ENCODE measurements at places on chromosomes 5 and 9.

GRCh38 chr5:151633892-151634291, 42.8 kb upstream of the FAT2 start:
- DNase-seq, result no peak

- DNase-seq, result no peak
Measured at GRCh38 chr9:113863345-113863744, 12.8 kb upstream of the ZNF618 start.

- peak; percentile 23 for DNase-seq
Measured at GRCh38 chr5:68336200-68336599, 120.6 kb downstream of the PIK3R1 start.

DNA sequence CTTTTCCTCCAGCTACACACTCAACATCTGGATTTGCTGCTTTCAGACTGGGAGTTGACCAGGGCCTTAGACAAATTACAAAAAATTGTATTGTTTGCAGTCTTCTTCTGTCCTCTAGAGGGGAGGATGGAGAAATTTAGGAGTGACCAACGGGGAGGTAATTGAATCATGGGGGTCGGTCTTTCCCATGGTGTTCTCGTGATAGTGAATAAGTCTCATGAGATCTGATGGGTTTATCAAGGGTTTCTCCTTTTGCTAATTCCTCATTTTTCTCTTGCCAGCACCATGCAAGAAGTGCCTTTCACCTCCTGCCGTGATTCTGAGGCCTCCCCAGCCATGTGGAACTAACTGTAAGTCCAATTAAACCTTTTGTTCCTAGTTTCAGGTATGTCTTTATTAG, 4.2 kb downstream of the IFNA8 start:
- no peak for DNase-seq

- no peak for DNase-seq
Measured at GRCh38 chr9:112354081-112354743, 20.8 kb upstream of the PTBP3 start.
